ENCODE measurements at places on chromosomes 4 and X.

GRCh38 chr4:159307929-159308328 is 205.1 kb downstream of the RAPGEF2 start:
- DNase-seq: no peak

DNA sequence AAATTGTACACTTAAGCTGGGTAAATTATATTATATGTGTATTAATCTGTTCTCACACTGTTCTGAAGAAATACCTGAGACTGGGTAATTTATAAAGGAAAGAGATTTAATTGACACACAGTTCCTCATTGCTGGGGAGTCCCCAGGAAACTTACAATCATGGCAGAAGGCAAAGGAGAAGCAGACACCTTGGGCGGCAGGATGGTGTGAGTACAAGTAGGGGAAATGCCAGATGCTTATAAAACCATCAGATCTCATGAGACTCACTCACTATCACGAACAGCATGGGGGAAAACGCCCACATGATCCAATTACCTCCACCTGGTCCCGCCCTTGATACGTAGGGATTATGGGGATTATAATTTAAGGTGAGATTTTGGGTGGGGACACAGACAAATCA is 34.9 kb downstream of the PDE5A start:
- DNase-seq: no peak

GRCh38 chrX:54358424-54359211 is 772 bp upstream of the WNK3 start:
- no peak for DNase-seq

GRCh38 chrX:9317176-9317575 is 147.7 kb upstream of the TBL1X start:
- no peak for DNase-seq

DNA sequence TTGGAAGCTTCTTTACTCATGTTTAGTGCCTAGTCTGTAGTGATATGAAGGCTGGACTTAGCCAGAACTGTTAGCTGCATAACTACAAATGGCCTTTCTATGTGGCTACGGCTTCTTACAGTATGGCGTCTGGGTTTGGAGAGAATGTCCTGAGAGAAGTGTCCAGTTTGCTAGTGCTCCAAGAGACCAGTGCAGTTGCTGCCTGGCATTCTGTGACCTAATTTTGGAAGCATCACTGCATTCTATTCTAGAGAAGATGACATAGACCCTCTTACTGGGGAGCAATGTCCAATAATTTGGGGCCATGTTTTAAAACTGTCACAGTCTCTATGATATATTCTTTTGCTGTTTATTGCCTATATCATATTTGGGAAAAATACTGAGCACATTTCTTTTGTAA is 74.2 kb downstream of the STAG2 start:
- no peak for DNase-seq

- no peak for DNase-seq
Observed at GRCh38 chr4:68463796-68464195, 16.5 kb downstream of the TMPRSS11E start.

- DNase-seq: no peak
Observed at GRCh38 chr4:165631208-165631894, 241.7 kb upstream of the TLL1 start.

DNA sequence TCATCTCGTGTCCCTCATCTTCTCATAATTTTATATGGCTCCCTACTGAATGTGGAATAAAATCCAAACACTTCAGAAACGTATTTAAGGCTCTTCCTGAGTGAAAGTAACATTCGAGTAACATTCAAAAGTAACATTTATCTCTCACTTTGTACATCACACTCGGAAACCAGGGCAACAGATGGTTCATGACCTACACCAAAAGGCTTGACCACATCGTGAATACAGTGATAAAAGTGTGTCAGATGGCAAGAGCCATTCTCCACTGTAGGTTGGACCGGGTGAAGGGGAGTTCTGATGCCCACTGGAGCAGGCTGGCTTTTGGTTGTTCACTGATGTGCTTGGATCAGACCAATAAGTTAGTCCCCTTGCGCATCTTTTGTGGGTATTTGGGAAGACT is 5.6 kb upstream of the LIMCH1 start:
- no peak for DNase-seq

DNA sequence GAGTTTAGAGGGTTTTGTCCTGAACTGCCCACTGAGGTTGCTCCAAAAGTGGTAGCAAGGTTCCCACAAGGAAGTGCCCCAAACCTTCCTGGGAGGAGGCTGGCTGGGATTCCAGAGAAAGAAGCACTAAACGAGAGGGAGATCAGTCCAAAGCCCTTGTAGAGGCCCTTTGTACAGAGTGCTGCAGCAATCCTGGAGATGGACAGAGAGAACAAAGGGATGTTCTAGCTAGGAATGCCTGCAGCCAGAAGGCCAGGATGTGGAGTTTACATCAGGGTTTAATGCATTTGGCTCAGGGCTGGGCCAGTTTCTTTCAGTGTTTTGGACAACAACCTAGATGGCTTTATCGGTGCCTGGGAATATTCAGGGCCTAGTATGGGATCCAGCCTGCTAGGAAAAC is 2155.1 kb upstream of the AGA start:
- no peak for DNase-seq

GRCh38 chr4:120555058-120555457 is 367.5 kb downstream of the PRDM5 start:
- no peak for DNase-seq

DNA sequence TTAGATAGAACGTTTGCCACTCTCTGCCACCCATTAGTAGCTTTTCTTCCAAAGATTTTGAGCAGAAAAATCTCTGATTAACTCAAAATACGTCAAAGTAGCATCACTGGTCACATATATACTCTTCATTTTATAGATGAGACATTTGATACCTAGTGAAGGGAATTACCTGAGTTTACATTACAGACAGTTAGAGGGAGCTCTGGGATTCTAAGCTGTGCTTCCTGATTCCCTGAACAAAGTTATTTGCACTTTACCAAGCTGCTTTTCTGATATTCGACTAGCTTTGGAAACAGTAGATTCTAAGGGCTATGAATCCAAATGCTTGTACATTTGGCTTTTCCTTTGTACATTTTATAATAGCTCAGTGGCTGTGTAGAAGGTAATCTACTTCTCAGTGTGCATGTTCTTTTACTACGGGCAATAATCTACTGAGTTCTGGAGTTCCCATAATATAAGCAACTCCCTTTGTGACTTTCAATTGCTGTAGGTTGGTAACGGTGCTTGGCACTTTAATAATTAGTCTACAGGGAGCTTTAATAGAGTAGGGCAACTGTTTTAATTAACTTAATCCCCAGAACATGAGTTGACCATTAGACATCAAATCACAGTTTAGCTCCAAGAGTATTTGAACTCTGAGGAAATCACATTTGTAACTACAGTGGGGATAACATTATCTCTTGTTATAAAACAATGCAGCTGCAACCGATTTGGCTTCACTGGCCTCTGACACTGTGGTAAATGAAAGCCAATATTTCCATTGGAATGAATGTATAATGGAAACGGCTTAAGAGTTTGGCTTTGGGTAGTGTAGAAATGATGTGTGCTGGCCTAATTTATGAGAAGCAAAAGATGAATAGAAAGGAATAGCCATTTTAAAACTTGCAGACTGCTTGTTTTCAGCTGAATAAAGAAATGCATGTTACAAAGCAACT is 1602.4 kb downstream of the STIM2 start:
- no peak for DNase-seq

GRCh38 chr4:27003642-27004113 is 143.0 kb downstream of the STIM2 start:
- no peak for DNase-seq

DNA sequence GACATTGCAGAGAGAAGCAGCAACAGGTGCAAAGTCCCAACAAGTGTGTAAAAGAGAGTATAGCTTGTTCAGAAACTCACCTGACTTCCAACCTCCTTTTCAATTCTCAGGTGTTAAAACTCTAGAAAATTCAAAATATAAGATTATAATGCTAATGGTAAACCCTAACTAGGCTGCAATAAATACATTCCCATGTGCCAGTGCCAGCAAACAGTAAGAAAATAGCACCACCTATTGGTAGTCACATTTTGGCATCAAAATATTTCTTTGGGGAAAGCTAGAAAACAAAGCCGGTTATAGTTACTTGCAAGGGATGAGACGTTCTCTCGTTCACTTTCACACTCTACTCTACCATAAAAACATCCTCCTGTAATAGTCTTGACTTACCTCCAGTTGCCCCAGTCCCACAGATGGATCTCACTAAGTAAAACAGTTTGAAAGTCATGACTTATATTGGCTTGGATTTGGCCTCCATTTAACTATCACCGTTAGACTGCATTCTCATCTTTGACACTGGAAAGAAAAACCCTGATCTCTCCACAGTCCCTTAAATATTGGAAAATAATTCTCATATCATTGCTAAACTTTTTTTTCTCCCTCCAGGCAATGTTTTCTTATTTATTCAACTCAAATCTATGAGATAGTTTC is 9.6 kb downstream of the BMP3 start:
- no peak for DNase-seq

DNA sequence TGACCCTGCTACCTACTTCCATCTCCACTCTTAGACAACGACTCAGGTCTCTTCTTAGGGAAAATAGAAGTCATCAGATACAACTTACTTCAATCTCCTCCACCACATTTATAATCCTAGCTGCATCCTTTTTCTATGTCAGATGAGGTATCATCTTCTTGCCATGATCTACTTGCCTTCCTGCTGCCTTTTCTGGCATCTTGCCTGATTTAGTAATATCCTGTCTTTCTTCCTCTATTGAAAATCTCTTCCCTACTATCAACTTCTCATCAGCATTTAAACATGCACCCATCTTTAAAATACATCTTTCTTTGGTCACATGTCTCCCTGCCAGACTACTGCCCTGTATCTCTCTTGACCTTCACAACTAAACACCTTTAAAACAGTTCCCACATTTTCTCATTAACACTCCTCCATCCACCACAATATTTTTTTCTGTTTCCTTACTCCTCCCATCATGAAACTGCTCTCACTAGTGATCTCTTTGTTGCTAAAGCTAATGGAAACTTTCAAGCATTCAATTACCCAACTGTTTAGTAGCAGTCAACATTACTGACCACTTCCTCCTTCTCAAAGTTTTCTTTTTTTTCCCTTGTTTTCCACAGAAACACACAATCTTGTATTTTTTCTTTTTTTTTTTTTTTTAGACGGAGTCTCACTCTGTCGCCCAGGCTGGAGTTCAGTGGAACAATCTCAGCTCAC is 100.8 kb upstream of the CXorf66 start:
- no peak for DNase-seq

DNA sequence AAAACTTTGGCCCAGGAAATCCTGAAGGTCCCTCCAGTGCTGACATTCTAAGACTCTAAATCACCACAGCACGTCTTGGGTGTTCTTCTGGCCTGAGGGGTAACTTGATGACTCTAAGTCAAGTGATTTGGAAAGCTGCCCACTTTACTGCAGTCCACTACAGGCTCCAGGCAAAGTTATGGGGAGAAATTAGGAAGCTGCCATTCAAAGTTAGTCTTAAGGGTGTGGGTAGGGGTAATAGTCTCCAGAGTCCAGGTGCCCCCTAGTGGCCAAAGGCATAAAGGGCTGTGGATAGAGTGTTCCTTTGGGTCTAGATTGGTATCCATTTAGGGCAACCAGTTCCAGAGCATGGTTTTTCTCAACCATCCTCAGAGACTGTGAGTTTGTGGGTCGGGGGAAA is 38.7 kb upstream of the SLC16A2 start:
- DNase-seq: peak; percentile 19

DNA sequence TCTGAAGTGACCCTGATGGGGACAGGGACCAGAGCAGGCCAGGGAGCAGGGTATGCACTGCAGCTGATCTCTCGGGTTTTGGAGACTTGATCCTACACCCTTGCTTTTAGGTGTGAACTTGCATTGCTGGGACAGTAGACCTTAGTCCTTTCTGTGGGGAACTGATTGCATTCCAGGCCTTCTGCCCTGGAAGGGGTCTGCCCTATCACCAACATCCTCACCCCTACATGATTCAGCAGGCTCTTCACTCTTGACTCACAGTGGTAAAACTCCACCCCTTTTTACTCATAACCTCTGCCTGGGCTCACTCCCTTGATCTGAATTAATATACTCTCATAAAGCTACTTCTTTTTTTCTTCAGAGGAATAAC is 6.6 kb upstream of the DDX60L start:
- DNase-seq: no peak

GRCh38 chr4:182562350-182562749 is 319.1 kb downstream of the TENM3 start:
- no peak for DNase-seq
